ENCODE measurements at places on chromosomes 6 and 20.

- DNase-seq = no peak
These were observed 14.1 kb downstream of the REM1 start for GRCh38 chr20:31489152-31489551.

GRCh38 chr20:50546729-50547314 is 36.6 kb downstream of the PTPN1 start:
- no peak for DNase-seq

DNA sequence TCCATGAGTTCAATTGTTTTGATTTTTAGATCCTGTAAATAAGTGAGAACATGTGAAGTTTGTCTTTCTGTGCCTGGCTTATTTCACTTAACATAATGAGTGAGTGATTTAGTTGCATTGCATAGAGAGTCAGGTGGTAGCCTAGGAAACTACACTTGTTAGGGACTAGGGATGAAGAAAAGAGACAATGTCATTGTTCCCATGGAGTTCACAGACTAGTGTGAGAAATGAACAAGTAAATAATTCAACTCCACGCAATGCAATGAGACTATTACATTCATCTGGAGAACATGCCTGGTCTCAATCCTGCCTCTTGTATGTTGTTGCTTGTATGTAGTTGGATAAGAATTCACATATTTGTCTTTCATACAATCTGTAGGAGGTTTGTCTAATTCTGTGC is 76.3 kb upstream of the B3GAT2 start:
- DNase-seq = no peak

DNA sequence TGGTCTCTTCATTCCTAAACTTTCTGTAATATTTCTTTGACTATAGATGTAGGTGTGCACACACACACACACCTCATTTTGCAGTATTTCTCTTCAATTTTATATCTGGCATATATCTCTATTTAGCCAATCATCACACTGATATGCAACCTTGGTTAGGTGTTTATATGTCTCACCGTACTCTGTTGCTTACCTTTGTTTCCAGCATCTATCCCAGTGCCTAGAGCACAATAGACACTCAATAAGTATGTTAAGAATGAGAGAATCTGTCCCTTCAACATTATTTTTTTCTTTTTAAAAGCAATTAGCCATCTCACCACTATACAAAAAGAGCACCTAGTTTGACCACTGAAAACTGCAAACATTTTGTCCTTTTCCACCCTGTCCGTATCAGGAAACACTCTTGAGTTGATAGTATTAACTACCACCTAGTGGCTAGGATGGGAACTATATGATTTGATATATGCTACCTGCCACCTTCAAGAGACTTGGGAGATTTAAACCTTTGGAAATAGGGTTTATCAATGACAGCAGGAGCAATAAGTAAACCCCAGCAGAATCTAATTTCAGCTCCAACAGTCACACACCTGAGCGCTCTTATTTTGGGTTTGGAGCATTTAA is 48.7 kb upstream of the RSPO3 start:
- DNase-seq = no peak

- no peak for DNase-seq
These were observed 159.2 kb downstream of the CD109 start for GRCh38 chr6:73854998-73855718.

- no peak for DNase-seq
These were observed 286.7 kb upstream of the POU3F2 start for GRCh38 chr6:98547634-98548033.

GRCh38 chr6:168133168-168133561 is 54.2 kb upstream of the FRMD1 start:
- no peak for DNase-seq

DNA sequence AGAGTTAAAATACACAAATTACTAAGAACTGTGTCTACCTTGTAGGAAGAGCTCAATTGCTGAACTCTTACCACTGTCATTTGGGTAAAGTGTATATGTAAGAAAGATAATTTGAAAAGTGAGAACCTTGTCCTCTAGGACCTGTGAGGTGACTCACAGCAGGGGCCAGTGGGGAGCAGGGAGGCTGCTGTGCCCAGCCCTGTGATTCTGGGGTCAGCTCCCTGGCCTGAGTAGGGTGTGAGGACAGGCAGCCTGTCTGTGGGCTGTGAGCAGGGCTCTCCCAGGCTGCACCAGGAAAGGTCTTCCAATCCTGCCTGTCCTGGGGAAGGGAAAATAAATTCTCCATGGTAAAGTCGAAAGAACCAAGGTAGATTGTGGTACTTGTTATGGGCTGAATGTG is 27.3 kb upstream of the SIRPG start:
- no peak for DNase-seq

DNA sequence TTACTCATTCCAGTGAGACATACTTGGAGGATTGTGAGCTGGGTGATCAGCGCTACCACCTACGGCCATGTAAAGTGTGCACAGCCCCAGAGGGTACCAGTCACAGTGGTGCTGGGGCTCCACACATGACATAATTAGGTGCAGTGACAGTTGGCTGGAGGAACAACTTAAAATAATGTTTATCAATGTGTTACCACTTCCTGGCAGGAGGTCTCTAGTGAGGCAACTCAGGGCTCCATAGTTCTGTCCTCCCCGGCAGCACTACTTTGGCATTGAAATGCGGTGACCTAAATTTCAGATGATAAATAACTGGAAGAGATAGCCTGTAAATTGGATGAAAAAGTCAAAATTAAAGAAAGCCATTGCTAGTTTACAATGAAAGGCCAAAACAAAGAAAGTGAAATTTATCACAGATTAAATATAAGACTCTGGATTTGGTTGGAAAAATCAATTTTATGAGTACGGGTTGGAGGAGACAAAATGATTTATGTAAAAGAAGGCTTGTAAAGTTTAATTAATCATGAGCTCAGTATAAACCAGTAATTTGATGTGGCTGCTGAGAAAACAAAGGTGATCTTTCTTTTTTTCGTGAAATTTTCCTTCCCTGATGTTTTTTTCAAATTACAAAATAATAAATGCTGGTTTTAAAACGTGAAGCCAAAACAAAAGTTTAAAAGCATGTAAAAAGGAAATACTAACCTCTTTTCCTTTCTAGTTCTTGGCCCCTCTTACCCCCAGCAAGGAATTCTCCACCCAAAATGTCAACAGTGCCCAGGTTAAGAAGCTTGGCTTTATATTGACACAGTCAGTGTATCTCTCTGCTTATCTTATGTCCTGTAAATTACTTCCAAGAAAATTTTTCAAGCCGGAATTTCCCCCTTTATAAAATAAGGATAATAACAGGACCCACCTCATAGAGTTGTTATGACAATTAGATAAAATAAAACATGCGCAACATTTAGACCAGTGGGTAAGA is 126.7 kb upstream of the NOX3 start:
- DNase-seq = no peak
